Pancreas (tissue), 10 donors: ENCODE measurements at places on chromosomes 2 and 18.

GRCh38 chr18:34864836-34865497 is 154.9 kb downstream of the DTNA start:
- no peak for DNase-seq

DNA sequence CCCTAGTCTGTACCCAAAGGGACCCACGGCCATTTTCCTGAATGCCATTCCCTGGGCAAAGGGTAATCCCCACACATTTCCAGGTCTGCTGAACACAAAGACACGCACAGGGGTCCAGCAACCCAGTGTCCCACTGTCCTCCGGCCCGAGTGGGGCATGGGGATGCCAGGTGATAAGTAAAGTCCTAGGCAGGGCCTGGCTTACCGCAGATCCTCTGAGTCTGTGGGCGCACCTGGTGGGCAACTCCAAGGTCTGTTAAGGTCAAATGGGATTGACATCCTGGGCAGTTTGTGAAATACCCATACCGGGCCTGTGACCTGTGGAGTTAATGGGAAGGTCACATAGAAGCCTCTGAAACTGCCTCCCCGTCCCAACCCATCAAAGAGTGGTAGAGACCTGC is 116.1 kb downstream of the EIPR1 start:
- DNase-seq = no peak

- no peak for DNase-seq
Observed at GRCh38 chr2:71941726-71942525, 205.7 kb downstream of the CYP26B1 start.

- peak; percentile 38 for DNase-seq
Observed at GRCh38 chr2:151922845-151923666, 94.8 kb upstream of the ARL5A start.

GRCh38 chr18:44033144-44033701 is 647.5 kb upstream of the SETBP1 start:
- DNase-seq = peak; percentile 13

- DNase-seq = no peak
Observed at GRCh38 chr2:101734505-101735165, 37.1 kb downstream of the MAP4K4 start.

- no peak for DNase-seq
Observed at GRCh38 chr2:191103774-191104173, 47.0 kb downstream of the STAT4 start.

DNA sequence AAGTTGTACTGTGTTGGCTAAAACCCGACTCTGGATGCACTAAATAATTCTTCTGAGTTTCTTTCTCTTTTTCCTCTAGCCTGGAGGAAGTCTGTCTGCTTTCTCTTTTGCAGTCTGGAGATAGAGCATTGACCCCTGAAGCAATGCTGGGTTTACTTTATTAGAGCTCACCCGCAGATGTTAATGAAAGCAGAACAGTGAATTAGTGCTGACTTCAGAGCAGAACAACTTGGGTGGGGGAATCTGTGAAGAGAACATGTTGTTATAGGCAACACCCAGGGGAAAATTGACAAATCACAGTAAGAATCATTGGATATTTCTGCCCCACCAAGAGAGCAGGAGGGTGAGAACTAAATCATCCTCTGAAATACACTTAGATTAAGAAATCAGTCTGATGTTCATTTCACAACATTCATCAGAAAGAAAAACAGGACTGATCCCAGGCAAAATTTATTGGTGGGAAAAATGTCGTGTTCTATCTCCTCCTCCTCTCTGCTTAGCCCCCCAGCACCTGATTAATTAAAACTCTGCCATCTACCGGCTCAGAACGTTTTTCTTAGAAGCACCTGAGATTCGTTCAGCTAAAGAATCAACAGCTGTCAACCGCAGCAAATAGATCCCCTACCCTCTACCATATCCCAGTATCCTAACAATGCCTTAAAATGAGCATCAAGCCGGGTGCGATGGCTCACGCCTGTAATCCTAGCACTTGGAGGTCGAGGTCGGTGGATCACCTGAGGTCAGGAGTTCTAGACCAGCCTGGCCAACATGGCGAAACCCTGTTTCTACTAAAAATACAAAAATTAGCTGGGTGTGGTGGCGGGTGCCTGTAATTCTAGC is 165.1 kb downstream of the FMNL2 start:
- no peak for DNase-seq

DNA sequence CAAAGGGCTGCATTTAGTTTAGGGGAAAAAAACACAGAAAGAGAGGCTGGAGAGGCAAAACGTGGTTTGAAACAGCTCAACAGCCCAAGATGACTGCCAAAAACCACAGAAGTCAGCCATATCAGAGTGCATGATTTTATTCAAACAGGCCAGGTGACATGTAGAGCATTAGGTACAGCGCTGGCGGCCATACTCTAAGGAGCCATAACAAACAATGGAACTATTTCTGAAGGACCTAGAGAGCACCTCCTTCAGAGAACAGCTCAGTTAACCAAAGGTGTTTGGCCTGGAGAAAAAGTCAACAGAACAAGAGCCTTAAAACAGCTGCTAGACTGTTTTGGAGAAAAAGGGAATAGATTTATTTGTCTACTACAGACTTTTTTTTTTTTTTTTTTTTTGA is 2.6 kb downstream of the THADA start:
- DNase-seq = no peak

- no peak for DNase-seq
Observed at GRCh38 chr18:25284281-25284680, 67.7 kb downstream of the ZNF521 start.

- no peak for DNase-seq
Observed at GRCh38 chr2:15825276-15825980, 114.9 kb upstream of the MYCN start.

DNA sequence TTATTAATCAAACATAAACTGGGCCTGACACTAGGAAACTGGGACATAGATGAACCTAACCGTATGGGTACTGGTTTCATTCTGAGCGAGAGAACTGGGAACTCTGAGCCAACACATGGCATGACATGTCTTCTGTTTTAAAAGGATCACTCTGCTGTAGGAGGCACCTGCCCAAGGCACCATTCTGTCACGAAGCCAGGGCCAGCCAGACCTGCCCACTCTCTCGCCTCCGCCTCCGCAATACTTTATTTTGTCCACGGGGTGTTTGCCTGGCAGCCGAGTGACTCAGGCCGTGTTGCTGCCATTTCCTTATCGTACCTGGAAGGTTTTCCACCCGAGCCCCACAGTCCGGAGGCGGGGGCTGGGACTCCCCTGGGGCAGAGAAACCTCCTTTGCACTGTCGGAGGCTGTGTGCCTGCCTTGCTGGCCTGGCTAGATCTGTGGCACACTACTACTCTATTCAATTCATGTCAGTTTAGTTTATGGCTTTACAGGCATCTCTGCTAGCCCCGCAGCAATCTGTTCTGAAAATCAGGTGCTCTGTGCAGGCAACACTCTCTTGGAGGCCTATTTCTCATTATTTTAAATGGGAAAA is 120.4 kb upstream of the ACKR3 start:
- DNase-seq = peak; percentile 25

- DNase-seq = no peak
Observed at GRCh38 chr2:44315945-44316344, 40.7 kb downstream of the SLC3A1 start.
